ENCODE measurements at places on chromosomes 7 and 10. TPM values are rescaled to one million over a fixed set of nuclear protein-coding genes. Genes with fewer than 3 reads are reported as not detected.

The LDB3 gene
- 0.55 TPM for polyA plus RNA-seq

The RPEL1 gene
- not detected for polyA plus RNA-seq

The CTBP2 gene
- polyA plus RNA-seq: 49.3 TPM

The SLC29A4 gene
- 3.4 TPM for polyA plus RNA-seq

The RAB19 gene
- not detected for polyA plus RNA-seq

The CFAP43 gene
- 0.05 TPM for polyA plus RNA-seq

The MMD2 gene
- polyA plus RNA-seq: not detected

The DLX6 gene
- not detected for polyA plus RNA-seq

The IRF5 gene
- polyA plus RNA-seq: 0.36 TPM

The SPDYE8 gene
- not detected for polyA plus RNA-seq

The PNLIPRP3 gene
- not detected for polyA plus RNA-seq

The PARD3 gene
- polyA plus RNA-seq: 17.7 TPM

The ASB15 gene
- polyA plus RNA-seq: not detected

DNA sequence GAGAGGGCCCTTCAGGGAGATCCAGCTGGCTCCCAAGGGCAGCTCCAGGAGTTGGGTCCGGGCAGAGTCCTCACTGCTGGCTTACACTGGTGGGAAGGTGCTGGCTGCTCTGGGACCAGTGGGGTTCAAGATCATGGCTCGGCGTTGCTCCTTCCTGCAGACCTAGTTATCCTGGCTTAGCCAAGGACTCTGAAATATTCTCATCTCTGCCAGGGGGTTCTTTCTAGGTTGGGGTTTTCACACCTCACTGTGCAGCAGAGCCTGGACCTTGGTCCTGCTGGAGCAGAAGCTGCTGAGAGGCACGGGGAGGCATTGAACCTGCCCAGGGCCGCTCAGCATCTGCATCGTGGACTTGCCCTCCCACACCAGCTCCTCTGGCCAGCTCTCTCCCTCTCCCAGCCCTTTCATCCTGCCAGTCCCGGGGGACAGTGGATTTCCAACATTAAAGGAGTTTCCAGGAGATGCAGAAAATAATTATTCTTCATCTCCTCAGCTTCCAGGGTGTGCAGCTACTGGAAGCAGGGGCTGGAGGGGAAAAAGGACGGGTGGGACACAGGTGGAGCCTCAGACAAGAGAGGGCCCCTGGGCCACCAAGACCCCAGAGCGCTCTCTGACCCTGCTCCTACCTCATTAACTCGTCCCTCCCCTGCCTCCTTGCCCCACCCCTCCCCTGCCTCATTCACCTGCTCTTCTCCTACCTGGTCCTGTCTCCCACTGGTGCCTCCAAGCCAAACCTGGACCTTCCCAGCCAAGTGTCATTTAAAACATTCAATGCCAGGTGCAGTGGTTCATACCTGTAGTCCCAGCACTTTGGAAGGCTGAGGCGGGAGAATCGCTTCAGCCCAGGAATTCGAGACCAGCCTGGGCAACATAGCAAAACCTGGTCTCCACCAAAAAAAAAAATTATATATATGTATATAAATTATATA lies 42.5 kb downstream of the JAKMIP3 start:
- no peak for DNase-seq

DNA sequence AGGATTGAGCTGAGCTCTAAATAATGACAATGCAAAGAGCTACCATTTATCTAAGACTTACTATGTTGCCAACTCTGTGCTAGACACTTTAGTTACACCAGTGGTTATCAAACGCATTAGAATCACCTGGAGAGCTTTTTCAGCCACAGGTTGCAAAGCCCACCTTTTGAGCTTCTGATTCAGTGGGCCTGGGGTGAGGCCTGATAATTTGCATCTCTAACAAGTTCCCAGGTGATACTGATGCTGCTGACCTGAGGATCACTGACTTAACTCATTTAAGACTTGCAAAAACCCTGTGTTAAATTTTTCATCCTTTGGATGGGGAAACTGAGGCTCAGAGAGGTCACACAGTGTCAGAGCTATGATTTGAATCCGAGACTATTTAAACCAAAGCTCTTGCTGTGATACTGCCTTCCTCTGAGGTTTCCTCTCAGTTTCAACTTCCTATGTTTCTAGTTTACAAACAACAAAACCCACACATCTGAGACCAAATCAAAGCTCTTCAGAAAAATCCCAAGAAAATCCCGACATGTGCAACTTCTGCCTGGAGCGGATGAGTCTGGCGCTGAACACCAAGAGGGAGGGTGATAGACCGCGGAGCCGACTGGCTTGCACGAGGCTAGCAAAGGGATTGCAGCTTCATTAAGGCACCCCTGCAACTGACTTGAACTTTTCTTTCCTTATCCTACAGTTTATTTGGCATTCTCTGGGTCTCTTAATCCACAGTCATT lies 124.9 kb downstream of the CYP26A1 start:
- DNase-seq: no peak

- DNase-seq: no peak
Observed at GRCh38 chr10:51654918-51655317, 44.5 kb downstream of the CSTF2T start.

DNA sequence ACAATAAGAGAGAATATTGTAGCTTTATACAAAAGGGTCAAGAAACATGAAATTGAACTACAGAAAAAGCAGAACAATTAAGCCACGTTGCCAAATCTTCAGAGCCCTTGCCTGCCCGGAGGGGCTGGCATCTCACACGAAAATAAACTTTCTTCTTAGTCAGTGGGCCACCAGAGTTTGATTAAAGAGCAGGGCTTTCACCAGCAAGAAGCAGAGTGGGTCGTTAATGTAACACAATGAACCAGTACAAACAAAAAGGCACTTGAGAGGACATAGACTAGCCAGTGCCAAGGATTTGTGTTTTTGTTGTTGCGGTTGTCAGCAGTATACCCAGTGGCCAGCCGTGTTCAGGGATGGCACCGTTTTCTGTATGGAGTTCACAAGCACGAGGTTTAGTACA lies 155.4 kb downstream of the NRP1 start:
- DNase-seq: no peak

GRCh38 chr10:63522995-63523394 lies 1.8 kb downstream of the REEP3 start:
- no peak for DNase-seq

DNA sequence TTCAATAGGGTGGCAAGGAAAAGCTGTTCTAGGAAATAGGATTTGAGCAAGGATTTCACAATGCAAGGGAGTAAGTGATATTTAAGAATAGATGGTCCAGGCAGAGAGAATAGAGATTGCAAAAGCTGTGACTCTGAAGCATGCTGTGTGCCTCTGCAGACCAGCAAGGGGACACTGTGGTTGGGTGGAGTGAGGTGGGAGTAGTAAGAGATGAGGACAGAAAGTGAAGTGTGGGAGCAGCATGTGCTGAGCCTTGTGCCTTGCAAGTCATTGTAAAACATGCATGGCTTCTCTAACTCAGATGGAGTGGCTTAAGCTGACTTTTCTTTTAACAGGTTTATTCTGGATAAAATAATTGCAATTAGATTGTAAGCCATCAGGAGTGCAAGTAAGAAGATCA lies 442.4 kb downstream of the CCSER2 start:
- DNase-seq: no peak

GRCh38 chr10:11313463-11313862 lies 295.8 kb downstream of the CELF2 start:
- no peak for DNase-seq

GRCh38 chr10:74987339-74988053 lies 124.0 kb upstream of the SAMD8 start:
- no peak for DNase-seq

DNA sequence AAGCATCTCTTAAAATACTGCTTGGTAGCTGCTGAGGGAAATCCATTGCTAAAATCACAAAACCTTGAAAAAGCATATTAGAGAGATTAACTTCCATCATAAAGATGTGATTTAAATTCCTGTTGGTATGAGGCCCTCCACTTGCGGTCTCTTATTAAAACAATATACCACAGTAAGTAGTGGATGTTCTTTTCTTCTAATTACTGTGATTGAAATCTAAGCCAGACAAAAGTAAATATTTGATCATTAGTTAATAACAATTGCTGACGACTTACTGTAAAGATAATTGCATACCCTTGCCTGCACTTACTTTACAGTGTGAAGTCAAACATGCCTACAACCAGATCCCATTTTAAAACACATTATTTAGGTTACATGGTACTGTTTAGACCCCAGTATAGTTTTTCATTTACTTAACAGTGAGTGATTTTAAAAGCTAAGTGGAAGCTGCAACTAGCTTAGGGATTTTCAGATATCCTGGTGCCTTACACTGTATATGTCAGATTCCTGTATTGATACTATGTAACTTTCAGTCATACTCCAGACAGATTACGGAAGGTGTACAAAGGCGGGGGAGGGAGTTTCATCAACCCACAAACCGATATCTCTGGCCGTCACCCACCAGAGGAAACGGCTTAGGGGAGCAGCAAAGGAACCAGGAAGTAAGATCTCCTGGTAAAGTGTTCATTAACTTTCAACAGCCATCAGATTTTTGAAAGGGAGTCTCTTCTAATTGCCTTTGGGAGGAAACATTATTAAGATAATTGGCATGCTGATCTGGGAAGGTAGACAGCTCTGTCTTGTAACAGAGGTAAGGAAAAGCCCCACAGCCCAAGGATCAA lies 986 bp downstream of the NRP1 start:
- DNase-seq: no peak

DNA sequence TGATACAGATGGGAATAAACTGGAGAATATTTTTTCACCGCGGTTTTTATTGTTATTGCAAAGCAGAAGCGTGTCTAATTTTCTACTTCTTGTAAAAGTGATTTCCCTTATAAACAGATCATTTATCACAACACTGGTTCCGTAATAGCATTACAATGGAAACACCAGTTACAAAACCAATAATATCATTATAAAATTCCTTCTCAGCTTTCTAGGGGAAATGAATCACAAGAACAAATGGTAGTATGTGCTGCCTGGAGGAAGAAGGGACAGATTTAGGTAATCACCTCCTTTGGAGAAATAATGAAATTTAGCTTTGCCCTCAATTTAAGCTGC lies 2.4 kb upstream of the CCDC6 start:
- no peak for DNase-seq

DNA sequence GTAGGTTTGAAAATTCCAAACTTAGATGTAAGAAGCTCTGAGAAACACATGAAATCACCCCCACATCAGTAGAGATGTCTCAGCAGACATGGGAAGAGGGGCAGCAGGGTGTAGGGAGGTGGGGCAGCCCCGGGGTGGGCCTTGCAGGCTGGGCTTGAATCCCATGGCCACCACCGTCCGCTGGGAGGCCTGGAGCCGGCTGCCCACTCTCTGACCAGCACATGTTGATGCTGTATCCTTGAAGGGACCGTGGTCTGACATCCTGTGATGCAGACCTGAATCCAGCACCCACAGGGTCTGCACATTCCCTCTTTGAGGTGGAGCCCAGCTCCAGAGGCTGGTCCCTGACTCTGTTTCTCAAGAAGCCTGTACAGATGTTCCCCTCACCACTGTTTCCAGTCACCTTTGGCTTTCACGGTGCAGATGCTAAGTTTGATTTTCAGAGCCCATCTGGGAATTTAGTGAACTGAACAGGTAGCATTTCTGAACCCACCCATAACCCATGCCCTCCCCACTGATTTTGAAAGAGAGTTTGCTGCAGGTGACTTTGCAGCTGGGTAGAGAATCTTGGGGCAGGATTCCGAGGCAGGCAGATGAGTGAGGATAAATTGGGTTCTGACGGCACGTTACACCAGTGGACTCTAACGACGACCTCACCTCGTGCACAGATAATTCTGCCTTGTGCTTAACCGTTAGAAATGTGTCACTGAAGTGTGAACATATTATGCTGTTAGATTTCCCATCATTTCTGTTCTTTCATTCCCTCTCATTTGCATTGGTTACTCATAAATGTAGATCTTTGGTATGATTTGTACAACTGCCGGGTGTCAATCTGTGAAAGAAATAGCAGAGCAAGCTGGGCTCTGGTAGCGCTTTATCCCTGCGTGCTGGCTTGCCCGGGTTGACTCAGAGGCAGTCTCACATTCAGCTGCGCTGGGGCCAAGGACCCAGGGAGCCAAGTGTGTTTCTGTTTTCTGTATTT lies 45.7 kb downstream of the IKZF1 start:
- DNase-seq: no peak

DNA sequence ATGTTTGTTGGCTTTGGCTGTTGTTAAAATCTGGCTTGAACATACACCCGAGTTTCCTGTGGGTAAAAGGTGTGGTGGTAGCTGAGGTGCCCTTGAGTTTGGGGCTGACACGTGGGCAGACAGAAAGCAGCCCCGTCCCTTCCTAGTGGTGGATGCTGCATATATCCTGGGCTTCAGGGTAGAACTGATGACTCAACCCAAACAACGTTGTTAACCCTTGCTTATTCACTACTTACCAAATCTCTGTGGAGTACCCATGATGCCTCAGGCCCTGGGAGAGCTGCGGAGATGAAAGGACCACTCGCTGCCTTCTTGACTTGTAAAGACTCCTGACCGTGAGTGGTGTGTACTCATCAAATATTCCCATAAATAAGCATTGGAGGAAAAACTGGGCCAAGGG lies 245.1 kb downstream of the RAB11FIP2 start:
- no peak for DNase-seq

DNA sequence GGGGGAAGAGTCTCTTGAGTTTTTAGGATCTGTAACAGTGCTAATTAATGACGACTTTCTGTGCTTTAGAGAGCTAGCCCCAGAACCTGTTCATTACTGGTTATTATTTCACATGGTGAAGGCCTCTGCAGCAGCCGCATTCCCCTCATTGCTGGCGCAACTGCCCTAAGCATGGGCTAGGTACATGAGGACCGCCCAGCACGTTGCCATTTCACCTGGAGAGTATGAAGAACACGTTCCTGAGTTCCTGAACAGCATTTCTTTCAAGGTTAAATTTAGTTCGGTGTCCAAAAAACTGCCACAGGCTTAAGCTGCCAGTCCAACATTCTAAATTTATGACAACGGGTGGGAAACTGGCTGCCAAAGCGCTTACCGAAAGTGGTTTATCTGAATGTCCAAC lies 177.0 kb downstream of the DNAH11 start:
- no peak for DNase-seq
